ENCODE measurements at places on chromosomes 3 and 15.

- DNase-seq: no peak
These were observed 30.1 kb downstream of the FOXL2 start for GRCh38 chr3:138916824-138917223.

DNA sequence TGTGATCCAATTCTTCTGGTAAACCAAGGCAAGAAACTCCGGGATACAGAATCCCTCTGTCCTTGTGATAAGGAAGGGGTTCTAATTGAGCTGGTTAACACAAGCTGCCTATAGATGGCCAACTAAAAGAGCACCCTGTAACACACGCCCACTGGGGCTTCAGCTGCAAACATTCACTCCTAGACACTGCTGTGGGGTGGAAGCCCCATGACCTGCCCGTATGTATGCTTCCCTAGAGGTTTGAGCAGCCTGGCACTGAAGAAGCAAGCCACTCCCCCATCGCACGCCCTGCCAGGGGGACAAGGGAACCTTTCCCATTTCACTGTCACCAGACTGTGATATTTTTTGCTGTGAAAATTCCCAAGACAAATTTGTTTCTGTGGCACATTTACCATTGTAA, 516.9 kb upstream of the GOLIM4 start:
- no peak for DNase-seq

GRCh38 chr3:21585216-21585740, 165.7 kb downstream of the ZNF385D start:
- DNase-seq: no peak

GRCh38 chr15:55257938-55258337, 31.7 kb downstream of the RAB27A start:
- no peak for DNase-seq

- no peak for DNase-seq
These were observed 77.7 kb downstream of the SYNPR start for GRCh38 chr3:63355809-63356208.

- no peak for DNase-seq
These were observed 523.6 kb downstream of the OCA2 start for GRCh38 chr15:27575521-27575920.

- no peak for DNase-seq
These were observed 62.2 kb downstream of the SMAD6 start for GRCh38 chr15:66764072-66764786.

DNA sequence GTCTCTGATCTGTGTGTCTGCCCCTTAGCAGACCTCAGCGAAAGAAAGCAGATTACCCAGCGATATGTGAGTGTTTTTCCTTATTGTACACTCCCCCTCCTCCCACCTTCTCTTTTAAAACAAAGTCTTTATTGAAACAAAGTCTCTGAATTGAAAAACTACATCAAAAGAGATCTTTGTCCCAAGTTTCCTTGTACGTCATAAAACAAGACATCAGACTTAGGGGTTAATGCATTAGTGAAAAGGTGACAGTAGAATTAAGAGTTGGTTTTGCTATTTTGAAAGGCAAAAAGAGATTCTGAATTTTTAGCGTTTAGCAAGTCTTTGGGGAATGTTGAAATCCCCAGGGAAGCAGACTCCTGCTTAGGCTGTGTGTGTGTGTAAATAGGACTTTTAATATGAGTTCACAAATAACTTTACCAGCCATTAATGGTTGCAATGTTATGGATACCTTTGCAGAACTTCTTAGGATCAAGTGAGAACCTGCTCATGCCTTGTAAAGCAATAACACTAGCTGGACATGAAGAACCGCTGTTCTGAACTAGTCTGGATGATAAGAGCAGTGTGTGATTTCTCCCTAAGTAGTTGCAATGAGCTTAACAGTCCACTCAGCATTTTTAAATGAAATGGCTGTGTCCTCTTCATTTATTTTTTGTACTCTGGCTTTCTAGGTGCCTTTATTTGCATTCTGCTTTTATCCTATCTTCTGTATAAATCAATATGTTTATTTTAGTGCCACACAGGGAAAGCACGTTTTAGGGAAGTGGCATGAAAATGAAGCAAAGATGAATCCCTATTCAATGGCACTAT, 136.6 kb downstream of the MCTP2 start:
- DNase-seq: no peak

- DNase-seq: no peak
These were observed 62.8 kb downstream of the OTOL1 start for GRCh38 chr3:161559177-161559998.

DNA sequence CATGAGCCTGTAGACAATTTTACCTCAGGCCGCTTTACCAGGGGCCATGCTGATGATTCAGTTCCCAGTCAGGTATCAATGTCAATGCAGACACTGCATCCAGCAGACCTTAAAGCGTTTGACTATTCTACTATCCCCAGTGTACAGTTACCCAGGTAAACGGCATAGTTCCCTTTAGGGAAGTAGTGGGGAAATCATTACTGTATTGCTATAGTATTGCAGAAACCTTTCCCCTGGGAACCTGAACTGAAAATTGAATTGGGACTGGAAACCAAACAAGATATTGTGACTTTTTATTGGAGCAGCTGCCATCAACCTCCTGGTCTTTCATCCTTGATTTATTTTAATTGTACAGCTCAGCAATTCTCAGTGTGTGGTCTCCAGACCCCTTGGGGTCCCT, 6.6 kb upstream of the INAFM2 start:
- no peak for DNase-seq

GRCh38 chr3:13887495-13888300, 7.8 kb upstream of the WNT7A start:
- no peak for DNase-seq

- no peak for DNase-seq
These were observed 8.4 kb downstream of the THBS1 start for GRCh38 chr15:39589193-39589814.

DNA sequence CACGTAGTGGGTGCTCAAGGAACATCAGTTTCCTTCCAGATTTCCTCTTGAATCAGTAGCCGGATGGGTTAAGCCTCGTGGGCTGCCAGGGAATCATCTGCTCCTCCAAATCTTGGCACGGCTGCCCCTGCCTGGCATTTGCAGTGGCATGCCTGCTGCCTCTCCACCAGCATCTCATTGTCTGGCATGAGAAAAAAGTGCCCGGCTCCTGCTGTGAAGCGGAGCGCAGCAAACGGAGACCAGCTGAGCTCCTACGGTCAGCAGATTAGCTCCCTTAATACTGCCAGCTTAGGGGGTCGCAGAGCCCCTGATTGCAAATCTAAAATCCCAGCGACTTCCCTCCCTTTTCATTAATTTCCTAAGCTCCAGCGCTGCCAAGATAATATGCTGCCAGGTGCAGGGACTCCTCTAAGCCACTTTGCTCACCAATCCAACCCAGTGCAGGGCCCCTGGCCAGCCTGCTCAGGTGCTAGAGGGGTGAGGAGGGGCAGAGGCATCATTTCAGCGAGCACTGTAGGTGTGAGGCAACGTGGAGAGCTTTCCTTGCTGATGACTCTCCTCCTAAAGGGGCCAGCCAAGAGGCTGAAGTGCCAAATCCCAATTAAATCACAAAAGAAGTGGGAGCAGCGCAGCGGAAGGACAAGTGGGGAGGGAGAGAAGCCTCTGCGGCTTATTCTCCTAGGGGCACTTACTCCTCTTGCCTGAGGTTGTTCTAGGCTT, 49.6 kb upstream of the ST8SIA2 start:
- DNase-seq: no peak

DNA sequence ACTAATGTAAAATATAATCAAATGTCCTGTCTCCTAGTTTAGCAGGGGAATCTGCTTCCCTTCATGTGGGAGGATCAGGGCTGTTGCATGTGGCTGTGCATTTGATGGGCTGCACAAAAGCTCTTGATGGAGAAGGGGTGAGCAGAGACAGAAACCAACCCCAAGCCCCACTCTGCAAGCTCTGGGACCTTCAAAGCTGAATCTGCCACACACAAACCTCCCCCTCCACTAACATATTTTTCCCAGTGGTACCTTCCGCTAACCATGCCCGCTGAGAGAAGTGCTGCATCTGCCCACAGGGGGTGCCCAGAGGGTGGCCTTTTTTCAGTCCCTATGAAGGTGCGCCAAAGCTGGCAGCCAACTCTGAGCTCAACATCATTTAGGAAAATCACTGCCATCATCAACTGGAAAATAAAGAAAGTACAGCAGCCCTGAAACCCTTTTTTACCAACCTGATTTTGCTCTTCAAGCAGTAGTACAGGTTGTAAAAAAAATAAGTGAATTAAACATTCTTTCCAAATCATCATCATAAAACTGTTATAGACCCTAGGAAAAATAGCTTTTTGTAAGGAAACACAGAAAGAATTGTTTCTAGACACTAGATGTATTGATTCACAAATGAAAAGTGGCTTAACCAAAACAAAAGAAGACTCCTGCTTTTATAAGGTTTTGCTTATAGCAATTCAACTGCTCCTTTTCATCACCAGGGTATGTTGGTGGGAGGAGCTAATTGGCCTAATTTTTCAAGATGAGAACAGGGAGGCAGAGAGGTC, 97.0 kb downstream of the HHLA2 start:
- DNase-seq: no peak

- no peak for DNase-seq
These were observed 4.1 kb downstream of the LOXL1 start for GRCh38 chr15:73930371-73930770.

GRCh38 chr3:93981649-93982048, 1.7 kb downstream of the ARL13B start:
- DNase-seq: no peak

GRCh38 chr3:48194446-48195071, 6.3 kb upstream of the CDC25A start:
- no peak for DNase-seq

- DNase-seq: no peak
These were observed 19.8 kb downstream of the SYNM start for GRCh38 chr15:99124641-99125040.

GRCh38 chr3:184160456-184160855, 5.3 kb downstream of the DVL3 start:
- no peak for DNase-seq

GRCh38 chr3:55879901-55880331, 392.8 kb upstream of the WNT5A start:
- DNase-seq: no peak

GRCh38 chr15:78003539-78004008, 73.9 kb downstream of the TBC1D2B start:
- DNase-seq: no peak
